SW480 (cell line): ENCODE measurements at places on chromosomes 4 and X.

DNA sequence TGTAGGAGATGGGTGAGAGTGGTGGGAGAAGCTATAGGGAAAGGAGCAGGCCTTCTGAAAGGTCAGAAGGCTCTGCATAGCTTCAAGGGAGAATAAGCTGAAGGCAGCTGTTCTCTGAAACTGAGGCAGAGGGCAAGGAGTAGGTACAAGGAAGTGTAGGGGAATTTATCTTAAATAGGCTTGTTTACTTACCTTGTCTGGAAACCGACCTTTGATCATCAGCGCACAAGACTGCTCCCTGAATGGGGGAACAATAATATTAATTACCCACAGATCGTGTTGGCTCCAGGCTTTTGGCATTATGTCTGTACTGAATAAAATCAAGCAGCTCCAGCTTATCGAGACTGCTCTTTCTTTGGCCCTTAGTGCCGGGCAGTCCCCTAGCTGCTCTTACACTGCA is 175.5 kb upstream of the MAGEB16 start:
- DNase-seq = peak; percentile 4

DNA sequence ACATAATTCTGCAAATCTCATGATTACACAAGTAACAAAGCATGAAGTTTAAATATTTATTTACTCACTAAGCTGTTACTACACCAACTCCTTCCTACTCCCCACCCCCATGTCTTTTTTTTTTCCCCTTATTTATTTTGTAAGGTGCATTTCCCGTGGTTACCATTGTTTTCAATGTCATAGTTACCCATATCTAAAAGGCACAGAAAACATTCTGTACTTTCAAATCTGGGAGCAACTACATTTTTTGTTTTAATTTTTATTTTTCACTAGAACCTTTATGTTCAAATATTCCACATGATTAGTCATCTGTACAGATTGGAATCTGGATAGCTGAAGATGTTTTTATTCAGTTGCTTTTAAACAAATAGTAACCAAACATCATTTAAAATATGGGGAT is 62.8 kb downstream of the PPP3CA start:
- no peak for DNase-seq

DNA sequence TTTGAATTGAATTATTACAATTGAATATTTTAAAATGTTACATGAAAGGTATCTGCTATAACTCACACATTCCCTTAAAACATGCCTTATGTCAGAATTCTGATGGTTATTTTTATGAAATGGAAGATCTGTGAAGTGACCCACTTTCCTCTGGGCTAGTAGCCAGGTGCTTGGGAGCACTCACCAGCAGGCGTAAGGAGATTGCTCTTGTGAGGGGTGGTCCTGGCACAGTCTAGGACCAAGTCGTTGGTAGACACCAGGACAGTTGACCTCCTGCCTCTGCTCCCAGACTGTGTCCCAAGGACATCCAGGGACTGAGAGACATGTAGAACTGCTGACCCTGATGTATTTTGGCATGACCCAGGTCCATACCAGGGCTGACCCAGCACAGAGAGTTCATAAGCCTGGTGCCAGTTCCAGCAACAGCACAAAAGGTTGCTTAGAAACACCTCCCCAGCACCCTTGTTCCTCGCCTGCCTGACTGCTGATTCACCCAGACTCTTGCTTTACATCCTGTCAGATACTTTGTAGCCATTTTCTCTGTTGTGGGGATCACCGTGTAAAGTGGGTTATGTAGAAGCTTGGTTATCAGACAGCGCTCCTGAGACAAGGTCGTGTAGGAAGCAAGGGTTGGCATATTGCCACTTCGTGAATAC is 48.5 kb downstream of the NELFA start:
- no peak for DNase-seq

- no peak for DNase-seq
Observed at GRCh38 chr4:126778348-126778747, 854.4 kb upstream of the INTU start.

GRCh38 chrX:4762196-4762595 is 1048.7 kb upstream of the PRKX start:
- no peak for DNase-seq

GRCh38 chrX:46436744-46437143 is 108.5 kb downstream of the ZNF674 start:
- DNase-seq = no peak

GRCh38 chrX:118637997-118638396 is 89.4 kb upstream of the IL13RA1 start:
- peak; percentile 25 for DNase-seq

GRCh38 chr4:43607827-43608461 is 715.4 kb downstream of the GRXCR1 start:
- DNase-seq = no peak

- no peak for DNase-seq
Observed at GRCh38 chr4:60884587-60884986, 315.5 kb upstream of the ADGRL3 start.

DNA sequence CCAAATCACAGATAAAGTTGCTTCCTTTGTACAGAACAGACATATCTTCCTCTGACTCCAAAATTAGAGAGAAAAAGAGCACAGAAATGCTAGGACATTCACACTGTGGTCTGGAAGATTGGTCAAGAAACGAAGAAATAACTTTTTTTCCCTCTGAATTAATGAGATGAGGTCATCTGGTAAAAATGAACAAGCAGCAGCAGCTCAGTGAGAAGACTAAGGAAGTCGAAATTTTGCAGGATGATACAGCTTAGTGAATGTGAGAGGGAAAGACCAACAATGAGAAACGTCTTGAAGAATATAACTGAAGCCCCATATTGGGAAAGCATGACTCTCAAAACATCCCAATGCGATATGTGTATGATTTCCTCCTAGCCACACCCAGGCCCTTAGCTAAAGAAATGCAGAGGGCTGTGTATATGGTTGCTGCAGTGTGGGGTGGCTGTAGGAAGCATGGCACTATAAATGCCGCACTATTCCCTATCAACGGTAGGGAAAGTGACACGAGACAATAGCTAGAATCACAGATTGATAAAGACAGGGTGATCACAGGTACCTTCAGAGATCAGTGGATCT is 208.6 kb downstream of the VEGFC start:
- no peak for DNase-seq

DNA sequence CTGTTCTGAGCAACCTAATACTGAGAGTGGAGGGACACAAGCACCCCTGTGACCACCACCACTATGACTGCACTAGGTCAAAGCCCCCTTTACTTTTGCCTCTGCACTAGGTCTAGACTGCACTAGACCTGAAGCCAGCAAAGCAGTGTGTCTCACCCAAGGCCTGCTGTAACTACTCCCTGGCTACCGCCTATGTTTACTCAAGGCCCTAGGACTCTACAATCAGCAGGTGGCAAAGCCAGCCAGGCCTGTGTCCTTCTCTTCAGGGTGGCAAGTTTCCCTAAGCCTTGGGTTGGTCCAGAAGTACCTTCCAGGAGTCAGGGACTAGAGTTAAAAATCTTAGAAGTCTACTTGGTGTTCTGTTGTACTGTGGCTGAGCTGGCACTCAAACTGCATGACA is 15.9 kb downstream of the RAB33B start:
- DNase-seq = no peak

DNA sequence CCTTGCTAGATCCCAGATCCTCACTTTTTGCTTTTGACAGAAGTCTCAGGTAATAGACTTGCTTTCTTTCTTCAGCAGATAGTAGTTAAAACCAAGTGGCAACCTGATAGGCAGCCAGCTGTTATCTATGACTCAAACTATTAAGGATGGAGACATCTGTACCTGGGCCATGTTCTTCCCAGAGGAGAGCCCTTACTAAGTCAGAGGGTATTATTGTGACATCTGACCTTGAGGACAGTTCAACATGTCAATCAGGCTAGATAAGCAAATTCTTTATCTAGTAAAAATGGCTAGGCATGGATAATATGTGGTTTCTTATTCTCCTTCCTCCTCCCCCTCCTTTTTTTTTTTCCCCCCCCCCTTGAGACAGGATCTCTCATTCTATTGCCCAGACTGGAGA is 39.2 kb downstream of the TRIM2 start:
- DNase-seq = no peak

- DNase-seq = no peak
Observed at GRCh38 chr4:76980261-76980660, 30.7 kb downstream of the SEPTIN11 start.

DNA sequence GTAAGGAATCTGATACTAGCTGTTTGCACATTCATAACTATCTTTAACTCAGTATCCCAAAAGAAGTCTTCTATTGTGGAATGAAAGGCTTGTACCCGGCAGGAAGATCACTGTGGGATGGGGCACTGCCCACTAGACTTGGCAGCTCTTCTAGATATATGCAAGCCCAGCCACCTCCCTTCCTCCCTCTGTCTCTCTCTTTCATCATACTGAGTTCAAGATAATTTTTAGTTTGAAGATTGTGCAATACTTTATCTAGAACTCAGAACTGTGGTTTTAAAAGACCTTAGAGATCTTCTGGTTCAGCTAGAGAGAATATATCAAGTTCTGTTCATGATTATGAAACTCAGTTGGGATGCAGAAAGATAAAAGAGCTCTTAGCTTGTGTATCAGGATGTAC is 22.5 kb upstream of the GPR34 start:
- no peak for DNase-seq

DNA sequence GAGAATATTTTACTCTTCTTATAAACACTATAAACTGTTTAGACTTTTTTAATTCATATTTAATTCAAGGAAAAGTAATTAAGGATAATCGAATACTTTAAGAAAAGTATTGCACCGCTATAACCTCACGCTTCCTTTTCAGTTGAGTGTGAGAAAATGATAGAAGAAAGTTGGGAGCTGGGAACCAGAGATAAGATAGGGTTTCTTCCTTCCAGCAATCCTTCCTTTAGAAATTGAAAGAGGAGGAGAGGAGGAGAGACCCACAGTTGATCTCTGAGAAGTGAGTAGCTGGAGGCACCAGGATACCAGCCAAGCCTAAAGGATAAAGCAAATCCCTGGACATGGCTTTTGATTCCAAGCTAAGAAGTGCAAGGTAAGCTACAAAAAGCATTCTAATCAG is 242.3 kb upstream of the NOCT start:
- no peak for DNase-seq

DNA sequence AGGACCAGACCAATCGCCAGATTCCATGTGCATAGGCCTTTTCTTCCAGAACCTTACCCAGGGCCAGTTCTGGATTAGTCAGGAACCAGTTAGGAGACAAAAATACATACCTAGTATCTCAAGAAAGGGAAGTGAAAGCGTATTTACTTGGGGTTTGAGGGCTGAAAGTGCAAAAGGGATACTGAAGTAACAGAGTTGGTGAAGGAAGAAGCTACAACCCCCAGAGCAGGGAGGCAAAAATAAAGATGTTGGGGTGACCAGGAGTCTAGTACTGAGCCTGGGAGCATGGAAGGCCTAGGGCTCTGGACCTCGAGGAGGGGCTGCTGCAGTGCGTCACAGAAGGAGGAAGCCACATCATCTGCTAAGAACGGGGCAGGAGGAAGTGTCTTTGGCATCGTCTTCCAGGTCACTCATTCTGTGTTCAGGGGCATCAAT is 38.3 kb downstream of the TKTL1 start:
- DNase-seq = no peak

DNA sequence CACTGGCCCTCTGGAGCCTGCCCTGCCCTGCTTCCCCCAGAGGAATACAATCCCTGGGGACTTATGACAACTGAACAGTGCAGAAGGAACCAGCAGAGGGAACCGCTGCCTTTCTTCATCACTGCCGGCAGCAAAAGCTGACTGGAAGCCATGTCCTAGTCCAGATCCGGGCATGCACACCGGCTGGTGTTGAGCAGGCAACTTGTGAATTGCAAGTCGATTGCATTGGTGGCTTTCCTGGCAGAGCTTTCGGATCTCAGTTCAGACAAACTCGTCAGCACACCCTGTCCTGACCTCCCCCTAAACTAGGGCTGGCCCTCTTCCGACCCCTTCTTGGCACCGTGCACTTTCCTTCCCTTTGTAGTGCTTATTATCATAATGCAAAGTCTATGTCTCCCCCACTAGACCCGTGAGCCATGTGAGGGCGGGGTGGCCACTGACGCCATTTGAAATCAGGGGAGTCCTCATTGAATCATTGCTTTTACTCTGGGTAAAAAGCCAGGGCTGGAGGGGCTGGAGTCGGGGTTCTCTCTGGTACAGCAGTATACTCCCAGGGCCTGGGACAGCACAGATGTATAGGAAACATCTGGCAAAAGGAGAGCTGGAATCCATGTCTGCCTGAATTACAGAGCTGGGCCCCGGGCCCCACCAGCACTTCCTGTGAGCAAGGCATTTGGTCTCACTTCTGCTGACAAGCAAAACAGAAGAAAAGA is 1.8 kb downstream of the ARHGAP4 start:
- peak; percentile 69 for DNase-seq

DNA sequence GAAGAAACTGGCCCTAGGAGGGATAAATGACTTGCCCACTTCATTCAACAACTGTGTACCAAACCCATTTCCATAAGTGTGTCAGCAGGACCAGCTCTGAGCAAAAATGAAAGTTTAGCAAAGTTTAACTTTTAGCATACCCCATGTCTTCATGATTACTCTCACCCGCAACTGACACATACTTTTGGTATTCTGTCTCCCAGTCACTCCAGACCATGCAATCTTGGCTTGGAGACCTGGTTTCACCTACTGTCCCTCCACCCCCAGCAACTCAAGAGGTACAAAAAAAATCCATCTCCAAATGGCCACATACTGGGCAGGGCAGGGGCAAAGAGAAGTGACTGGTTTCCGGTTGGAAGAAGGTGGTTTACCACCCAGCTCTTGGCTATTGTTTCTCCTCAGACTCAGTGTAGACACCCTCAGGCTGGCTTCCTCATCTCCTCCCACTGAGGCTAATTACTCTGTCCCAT is 79.8 kb downstream of the RLIM start:
- DNase-seq = no peak

- DNase-seq = no peak
Observed at GRCh38 chr4:132593717-132594400, 555.2 kb upstream of the PCDH10 start.

DNA sequence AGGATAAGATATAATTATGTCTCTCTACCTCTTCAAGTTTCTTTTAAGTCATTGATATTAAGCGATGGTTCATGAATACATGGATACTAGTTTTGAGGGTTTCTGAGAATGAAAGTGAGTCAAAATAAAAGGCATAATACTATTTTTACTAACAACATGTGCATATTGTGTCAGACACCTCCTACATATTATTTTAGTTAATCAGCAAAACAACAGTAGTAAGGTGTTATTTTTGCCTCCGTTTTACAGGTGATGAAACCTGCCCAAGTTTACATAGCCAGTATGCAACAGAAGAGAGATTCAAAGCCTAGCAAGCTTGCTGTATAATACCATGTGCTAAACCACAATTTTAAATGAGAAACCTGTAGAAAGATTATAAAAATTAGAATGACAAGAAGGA is 544.1 kb downstream of the EPHA5 start:
- DNase-seq = no peak

GRCh38 chr4:173005912-173006633 is 162.5 kb upstream of the GALNT7 start:
- DNase-seq = no peak

DNA sequence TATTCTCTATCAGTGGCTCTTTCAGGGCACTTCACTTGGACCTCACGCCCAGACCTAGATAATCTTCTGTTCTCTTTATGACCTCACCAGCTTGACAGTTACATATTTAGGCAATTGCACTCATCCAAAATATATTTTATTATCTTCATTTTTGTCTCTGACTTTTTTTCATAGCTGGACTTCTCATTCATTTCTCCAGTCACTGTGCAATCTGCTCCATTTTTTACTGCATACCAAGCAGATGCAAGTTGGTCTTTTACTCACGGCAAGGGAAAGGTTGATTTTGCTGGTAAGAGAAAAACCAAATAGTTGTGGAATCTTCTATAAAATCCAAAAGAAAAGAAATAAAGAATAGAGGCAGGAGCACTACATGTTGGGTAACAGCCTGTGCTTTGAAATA is 31.7 kb downstream of the MAD2L1 start:
- no peak for DNase-seq

GRCh38 chr4:15130441-15130840 is 128.2 kb downstream of the CPEB2 start:
- DNase-seq = no peak

GRCh38 chrX:38854305-38854704 is 53.0 kb downstream of the MID1IP1 start:
- no peak for DNase-seq
